ENCODE measurements at places on chromosomes 7 and 10.
A peak's percentile ranks its signal among the peaks of the same experiment; 100 is the strongest.

GRCh38 chr10:46277840-46278239 is 9.0 kb upstream of the ANTXRL start:
- no peak for DNase-seq

GRCh38 chr10:7505196-7505595 is 94.4 kb upstream of the SFMBT2 start:
- no peak for DNase-seq

- DNase-seq = no peak
Observed at GRCh38 chr7:31327071-31327470, 13.5 kb downstream of the NEUROD6 start.

DNA sequence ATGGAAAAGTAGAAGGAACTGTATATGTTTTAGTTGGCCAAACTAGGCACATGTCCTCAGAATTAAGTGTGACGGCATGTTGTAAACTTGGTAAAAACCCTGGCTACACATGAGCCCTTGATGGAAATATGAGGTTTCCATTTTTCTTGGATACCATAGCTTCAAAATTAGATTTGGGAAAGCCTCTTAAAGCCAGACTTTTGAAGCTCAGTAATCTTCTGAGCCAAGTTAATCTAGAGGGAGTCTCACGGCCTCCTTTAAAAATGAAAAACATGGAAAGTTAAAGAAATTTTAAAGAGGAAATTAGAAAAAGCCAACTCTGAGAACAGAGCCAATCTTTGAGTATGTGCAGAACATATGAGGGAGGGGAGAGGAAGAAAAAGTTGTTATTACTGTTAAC is 376.0 kb downstream of the CTNNA3 start:
- DNase-seq = no peak

DNA sequence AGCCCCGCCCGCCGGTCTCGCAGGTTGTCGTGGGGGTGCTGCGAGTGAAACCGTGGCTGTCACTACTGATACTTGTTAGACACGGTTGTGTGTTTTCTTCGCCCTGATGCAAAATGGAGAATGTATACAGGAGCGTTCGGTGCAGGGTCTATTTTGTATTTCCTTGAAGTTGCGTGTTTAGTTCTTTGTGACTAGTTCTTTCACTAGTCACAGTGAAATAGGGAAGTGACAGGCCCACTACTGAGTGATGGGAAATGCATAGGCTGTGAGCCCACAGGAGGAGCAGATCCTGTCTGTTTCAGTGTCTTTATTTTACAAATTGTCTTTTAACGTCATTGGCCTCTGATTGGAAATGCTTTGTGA is 675 bp downstream of the ABRAXAS2 start:
- DNase-seq = no peak

- no peak for DNase-seq
Observed at GRCh38 chr7:51316666-51317581, at the start of gene COBL. TSS of gene COBL (minus strand) at chr7:51316809. CDS start at chr7:51316633, 176 bp downstream.

DNA sequence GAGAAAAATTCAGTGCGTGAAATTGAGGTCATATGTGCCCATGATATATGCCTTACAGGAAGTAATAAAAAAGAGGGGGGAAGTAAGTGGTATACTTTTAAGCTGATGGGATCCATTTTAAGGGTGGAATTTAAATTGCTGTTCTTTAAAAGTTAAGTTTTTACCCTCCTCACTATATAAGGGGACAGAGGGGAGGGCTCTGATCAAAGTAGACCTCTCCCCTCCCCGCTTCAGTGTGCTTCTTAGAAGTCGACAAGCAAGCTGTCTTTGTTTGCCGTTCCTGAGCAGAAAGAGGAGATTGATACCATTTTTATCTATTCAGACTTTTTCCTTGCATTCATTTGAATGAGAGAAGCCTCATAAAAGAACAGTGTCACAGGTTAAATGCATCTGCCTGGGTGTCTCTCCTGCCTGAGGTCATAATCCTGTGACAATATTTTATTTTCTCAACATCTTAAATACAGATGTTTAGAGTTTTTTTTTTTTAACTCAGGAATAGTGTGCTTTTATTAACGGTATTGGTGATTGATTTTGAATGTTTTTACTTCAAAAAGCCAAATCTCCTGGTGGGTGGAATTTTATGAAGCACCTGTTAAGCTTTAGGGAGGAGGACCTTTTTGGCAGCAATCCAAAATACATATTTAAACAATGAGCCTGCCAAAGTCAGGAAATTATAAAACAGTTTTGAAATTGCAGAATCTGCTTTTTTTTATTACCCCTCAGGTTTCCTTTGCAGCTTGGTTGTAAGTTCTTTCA is 141.7 kb downstream of the KAT6B start:
- DNase-seq = peak; percentile 64

DNA sequence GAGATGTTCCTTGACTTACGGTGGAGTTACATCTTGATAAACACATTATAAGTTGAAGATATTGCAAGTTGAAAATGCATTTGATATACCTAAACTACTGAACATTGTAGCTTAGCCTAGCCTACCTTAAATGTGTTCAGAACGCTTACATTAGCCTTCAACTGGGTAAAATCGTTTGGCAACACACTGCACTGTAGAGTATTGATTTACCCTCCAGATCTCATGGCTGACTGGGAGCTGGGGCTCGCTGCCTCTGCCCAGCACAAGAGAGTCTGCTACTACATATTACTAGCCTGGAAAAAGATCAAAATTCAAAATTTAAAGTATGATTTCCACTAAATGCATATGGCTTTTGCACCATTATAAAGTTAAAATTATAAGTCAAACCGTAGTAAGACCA is 7.5 kb upstream of the AGR3 start:
- DNase-seq = no peak

DNA sequence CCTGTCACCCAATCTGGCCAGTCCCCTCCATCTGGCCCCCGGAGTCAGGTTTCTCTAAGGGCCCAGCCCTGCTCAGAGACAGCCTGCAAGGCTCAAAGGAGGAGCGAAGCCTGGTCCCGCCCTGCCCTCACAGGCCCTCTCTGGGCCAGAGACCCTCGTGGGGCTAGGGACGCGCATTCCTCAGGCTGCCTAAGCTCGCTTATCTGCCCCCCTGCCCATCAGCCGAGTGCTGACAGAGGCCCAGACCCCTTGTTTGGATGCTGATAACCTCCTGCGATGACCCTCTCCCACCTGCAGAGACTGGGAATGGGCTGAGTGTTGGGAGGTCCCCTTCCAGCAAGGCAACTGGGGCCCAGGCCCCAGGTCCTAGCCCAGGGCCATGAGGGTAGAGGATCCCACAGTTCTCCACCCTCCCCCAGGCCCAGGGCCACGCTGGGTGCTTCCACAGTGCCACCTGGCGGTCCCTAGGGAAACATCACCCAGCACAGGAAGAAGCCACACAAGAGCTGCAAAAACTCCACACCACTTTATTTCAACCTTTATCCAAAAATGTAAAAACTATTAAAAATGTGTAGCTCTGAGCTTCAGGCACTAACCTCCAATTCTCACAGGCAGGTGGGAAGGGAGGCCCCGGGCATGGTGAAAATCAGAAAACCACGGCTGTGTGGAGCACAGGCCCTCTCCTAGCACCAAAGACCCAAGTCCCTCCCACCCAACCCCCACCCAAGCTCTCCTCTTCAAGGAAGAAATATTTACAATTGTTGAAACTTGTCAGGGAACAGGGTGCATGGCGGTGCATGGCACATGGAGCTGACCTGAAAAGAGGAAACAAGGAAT is 2.2 kb downstream of the NPM3 start:
- peak; percentile 59 for DNase-seq

DNA sequence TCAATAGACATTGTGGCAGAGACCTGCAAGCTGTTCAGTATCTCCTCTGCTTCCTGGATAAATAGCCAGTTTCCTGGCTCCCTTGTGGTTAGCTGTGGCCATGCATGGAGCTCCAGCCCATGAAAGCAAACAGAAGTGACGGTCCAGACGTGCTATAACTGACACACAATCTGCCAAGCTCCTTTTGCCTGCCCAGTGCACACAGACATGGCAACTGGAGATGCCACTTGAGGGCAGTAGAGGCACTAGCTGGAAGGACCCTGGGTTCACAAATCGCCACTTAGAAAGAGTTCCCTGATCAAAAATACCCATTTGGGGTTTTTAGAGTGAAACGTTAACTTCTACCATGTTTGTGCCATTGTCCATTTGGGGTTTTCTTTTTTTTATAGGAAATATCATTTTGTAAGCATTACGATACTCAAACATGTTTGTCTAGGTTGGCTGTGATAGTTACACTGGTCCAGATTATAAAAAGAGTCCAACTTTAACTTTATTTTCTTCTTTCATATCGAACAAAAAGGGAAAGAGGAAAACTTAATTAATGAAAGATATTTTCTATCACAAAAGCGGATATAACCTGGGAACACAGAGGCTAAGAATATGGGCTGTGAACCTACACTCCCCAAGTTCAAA is 31.3 kb downstream of the KIN start:
- DNase-seq = peak; percentile 53

- DNase-seq = peak; percentile 58
Observed at GRCh38 chr10:30830315-30831230, 201.0 kb upstream of the LYZL2 start.

GRCh38 chr7:33738260-33738935 is 166.9 kb upstream of the BMPER start:
- DNase-seq = no peak

- DNase-seq = no peak
Observed at GRCh38 chr10:48249763-48250351, 24.6 kb downstream of the FRMPD2 start.

DNA sequence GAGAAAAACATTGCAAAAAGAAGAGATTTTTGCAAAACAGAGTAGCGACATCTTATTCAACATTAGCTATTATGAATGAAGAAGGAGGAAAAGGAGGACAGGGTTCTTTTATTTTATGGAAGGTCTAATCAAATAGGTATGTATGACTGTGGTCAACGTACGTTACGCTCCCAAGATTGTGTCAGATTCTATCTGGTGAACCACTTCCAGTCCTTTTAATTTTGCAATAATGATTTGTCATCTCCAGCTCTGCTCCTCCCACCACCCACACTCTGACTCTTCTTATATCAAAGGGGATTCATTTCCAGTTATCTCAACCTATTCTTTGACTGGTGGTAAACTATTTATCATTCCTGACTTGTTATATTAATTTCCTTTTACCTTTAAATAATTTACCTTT is 259.9 kb downstream of the CACNA2D1 start:
- DNase-seq = no peak

- DNase-seq = no peak
Observed at GRCh38 chr7:151135866-151136843, 31.3 kb downstream of the GBX1 start.

GRCh38 chr7:18426564-18427226 is 68.9 kb upstream of the HDAC9 start:
- no peak for DNase-seq

GRCh38 chr7:6432781-6433180 is 15.0 kb downstream of the DAGLB start:
- no peak for DNase-seq

DNA sequence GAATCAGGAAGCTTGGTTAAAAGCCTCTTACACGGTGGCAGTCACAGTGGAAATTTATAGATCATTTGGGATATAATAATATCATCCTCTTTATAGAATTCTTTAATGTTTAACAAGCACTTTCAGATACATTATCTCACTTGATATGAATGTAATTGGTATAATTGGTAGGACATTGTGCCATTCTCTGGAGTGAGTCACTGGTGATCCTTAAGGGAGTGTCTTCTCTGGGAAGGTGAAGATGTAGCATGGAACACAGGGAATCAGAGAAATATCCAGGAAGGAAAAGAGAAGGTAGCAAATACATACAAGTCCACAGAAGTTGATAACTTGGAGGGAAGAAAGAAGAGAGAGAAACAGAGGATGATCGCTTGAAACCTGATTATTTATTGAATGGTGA is 9.8 kb downstream of the PTPRZ1 start:
- DNase-seq = no peak

DNA sequence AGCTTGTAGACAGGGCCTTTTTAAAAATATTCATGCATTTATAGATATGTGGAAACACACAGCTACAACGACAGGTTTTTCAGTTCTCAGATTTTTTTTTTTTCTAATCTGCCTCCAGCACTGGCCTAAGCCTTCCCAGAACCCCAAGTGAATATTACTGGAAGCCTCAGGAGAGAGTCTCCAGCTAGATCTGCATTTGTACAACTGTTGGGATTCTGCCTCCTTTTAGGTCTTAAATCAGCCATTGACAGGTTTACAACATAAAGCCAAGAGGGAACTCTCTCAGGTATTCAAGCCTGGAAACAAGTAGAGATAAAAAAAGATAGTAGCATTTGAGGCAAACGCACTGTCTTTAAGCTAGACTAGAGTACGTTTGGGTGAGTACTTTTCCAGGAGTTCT is 275.8 kb downstream of the ANKRD30A start:
- DNase-seq = no peak

GRCh38 chr7:157849341-157849596 is 512.5 kb downstream of the DNAJB6 start:
- no peak for DNase-seq

DNA sequence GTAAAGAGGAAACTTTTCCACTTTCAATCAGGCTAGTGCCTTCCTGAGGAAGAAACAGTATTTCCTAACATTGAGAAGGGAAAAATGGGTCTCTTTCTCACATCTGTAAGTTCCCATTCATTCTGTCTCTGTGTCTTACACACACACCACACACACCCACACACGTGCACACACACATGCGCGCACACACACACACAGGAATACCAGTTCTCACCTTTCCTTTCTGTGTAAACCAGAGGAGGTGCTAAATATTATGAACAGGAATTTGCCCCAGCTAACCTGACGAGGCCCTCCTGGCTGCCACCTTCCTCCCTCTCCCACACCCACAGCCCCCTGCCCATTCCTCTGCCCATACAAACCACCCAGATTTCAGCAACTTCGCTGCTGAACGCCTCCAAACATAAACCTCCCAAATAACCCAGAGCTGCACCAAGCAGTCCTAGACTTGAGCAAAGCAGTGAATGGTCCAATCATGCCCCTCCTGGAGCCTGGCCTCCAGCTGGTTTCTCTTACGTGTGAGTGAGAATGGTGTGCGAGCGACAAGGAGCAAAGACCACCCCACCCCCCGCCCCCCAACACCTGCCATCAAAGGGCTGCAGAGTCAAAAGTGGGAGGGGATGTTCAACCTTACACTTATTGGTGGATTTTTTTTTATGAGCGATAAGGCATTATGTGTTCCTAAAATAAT is 190.5 kb downstream of the HECW1 start:
- no peak for DNase-seq

- no peak for DNase-seq
Observed at GRCh38 chr7:5421714-5422395, 1.8 kb downstream of the TNRC18 start.

DNA sequence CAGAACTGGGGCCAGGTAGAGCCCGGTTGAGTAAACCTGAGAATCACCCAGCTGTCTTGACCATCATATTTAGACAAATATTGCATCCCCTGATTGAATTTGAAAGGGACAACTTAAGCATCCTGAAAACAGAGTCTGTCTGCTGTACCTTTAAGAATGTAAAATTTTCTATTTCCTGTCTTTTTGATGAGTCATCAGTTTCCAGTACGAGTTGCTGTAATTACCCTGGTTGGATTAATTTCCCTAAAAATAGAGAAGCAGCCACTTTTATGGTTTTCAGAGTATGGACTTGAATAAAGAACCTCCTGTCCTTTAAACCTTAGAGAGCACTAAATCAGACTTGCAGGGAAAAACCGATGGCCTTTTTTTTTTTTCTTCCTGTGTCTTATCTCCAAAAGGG is 164.6 kb upstream of the SH2B2 start:
- DNase-seq = peak; percentile 18

- DNase-seq = no peak
Observed at GRCh38 chr10:29687421-29688164, 52.8 kb upstream of the SVIL start.
